Endothelial cell (in vitro differentiated cells): ENCODE measurements at places on chromosomes 2 and 18.

- no peak for DNase-seq
These were observed 89.9 kb downstream of the LYPD6 start for GRCh38 chr2:149420053-149420963.

DNA sequence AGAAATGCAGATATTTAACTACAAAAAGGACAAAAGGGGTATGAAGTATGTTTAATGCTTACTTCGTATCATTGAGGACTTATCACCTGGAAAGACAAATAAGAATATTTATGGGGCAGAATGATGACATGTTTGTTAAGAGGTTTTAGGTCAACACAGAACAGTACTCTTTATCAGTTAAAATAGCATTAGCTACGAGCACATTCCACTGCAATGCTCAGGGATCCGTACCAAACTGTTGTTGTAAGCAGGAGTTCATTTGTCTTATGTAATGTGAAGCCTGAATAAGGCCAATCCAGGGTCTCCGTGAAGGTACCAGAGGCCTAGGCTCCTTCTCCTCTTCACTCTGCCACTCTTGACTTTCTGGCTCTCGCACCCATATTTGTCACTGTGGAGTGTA, 465.7 kb upstream of the NRP2 start:
- DNase-seq, result no peak

GRCh38 chr18:69217196-69218000, 183.3 kb upstream of the DOK6 start:
- DNase-seq, result no peak

DNA sequence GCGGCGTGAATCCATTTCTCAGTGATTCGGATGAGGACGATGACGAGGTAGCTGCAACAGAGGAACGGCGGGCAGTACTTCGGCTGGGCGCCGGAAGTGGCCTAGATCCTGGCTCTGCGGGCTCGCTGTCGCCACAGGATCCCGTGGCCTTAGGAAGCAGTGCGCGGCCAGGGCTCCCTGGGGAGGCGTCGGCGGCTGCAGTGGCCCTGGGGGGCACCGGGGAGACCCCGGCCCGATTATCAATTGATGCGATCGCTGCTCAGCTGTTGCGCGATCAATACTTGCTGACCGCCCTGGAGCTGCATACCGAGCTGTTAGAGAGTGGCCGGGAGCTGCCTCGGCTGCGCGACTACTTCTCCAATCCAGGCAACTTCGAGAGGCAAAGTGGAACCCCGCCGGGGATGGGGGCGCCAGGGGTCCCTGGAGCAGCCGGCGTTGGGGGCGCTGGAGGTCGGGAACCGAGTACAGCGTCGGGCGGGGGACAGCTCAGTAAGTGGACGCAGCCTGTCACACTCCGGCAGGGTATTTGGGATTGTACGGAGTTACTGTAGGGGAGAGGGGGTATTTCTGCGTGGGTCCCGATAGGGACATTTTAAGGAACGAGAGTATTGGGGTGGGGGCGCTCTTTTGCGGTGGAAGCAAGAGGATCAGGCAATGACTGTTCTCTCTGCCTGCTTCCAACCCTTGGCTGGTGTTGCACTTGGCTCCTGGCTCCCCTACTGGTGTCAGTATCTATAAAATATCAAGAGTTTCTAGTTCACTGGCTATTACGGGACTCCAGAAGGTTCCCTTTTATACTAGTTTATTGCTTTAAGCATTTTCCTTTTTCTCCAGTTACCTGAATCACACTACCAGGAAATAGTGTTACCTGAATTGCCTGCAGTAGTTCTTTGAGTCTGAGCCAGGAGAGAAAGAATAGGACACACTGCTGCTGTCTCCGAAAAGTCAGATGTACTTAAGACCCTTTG, 772 bp downstream of the RELCH start:
- peak; percentile 21 for DNase-seq

- DNase-seq, result no peak
These were observed 215.7 kb downstream of the SLC4A10 start for GRCh38 chr2:161839926-161840325.

GRCh38 chr2:206375956-206376355, 67.4 kb upstream of the ADAM23 start:
- DNase-seq, result no peak

- DNase-seq, result no peak
These were observed 23.8 kb upstream of the TNFRSF11A start for GRCh38 chr18:62301322-62301721.

- DNase-seq, result no peak
These were observed 160.5 kb downstream of the UBE2E3 start for GRCh38 chr2:181140928-181141327.

- DNase-seq, result no peak
These were observed 5.9 kb downstream of the ITSN2 start for GRCh38 chr2:24354395-24354794.

- DNase-seq, result no peak
These were observed 250.2 kb downstream of the LRRTM1 start for GRCh38 chr2:80054346-80054675.

GRCh38 chr2:154527962-154528361, 170.5 kb upstream of the KCNJ3 start:
- no peak for DNase-seq

DNA sequence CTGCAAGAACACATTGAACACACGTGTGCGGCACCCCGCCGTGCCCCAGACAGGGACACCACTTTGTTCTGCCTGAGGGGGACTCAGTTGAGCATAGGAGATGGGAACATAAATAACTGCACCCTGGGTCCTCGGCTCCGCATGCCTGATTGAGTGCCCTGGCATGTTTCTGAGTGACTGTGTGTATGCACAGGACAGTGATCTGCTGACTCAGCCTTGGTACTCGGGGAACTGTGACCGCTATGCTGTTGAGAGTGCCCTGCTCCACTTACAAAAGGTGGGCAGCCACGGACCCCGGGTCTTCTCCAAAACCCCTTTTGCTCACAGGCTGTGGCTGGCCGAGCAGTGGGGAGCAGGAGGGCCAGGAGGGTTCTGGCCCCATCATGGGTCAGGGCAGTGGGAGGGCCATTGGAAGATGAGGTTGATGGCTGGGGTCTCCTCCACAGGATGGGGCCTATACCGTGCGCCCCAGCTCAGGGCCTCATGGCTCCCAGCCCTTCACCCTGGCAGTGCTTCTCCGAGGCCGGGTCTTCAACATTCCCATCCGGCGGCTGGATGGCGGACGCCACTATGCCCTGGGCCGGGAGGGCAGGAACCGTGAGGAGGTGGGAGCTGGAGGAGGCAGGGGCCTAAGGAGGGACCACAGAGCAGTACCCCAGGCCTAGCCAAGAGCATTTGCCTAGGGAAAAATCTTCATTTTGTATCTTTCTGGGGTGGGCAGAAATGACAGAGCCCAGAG, 16.9 kb downstream of the SH2D6 start:
- DNase-seq, result no peak

GRCh38 chr2:235727891-235728799, 234.3 kb downstream of the AGAP1 start:
- DNase-seq, result no peak

DNA sequence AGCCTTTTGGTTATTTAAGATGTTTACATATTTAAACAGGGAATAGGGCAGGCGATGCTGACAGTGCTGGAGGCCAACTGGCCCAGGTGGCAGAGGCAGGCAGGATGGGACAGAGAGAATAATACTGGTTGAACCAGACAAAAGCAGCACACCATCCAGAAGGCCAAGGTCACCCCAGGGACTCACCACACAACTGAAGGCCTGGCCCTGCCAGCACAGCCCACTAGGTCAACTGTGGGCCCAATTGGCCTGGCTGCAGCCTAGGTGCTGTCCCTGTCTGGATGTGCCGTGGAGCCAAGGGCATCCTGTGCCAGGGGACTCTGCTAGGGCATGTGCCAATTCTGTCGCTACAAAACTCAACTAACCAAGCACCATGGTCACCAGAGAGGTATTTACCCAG, 69.2 kb downstream of the RNF152 start:
- no peak for DNase-seq
